ENCODE measurements at places on chromosomes 12 and 14.

DNA sequence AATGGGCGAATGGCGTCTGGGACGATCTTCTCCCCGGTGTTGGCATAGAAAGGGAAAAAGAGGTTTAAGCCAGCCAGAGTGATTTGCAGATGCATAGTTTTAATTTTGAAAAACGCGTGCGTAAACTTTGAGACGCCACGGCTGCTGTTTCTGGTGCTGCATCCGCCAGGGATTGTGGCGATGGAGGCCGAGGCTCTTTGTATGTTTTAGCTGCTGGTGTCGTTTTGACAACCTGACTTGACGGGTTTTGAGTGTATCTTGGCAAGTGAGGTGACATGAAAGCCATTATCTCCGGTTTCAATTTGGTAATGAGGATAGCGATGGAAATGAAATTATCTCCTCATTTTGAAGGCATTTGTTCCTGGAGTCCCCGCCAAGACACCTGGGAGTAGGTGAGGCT is 1.6 kb downstream of the PTGDR start:
- no peak for DNase-seq

GRCh38 chr14:104795781-104796686 is 486 bp upstream of the AKT1 start:
- DNase-seq: peak; percentile 59

GRCh38 chr12:14256121-14256520 is 109.4 kb upstream of the ATF7IP start:
- peak; percentile 30 for DNase-seq

DNA sequence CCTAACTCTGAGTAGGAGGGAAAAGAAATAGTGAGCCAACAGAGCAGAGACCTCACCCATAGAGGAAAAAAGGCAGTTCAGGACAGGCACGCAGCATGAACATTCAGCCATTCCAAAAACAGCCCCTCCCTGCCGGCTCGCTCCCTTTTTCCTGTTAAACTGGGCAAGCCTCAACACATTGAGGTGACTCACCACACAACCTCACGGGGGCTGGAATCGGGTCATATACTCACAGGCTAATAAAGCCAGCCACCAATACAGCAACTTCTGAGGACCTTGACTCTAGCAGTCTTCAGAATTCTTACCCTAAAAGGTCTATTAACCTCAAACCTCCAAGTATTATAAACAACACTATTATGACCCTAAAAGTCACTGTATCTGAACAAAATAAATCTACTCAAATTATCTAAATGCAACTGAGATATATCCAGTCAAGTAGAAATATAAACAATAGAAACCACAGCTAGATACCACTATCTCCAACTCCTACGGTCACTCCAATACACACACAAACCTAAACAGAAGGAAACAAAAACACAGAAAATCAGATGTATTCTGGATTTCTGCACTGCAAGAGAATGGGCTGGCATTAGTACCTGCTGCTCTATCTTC is 6.3 kb downstream of the YBX3 start:
- DNase-seq: no peak

- no peak for DNase-seq
These were observed 170.7 kb upstream of the E2F7 start for GRCh38 chr12:77236066-77236465.

GRCh38 chr12:116551952-116552772 is 7.0 kb upstream of the MAP1LC3B2 start:
- no peak for DNase-seq

DNA sequence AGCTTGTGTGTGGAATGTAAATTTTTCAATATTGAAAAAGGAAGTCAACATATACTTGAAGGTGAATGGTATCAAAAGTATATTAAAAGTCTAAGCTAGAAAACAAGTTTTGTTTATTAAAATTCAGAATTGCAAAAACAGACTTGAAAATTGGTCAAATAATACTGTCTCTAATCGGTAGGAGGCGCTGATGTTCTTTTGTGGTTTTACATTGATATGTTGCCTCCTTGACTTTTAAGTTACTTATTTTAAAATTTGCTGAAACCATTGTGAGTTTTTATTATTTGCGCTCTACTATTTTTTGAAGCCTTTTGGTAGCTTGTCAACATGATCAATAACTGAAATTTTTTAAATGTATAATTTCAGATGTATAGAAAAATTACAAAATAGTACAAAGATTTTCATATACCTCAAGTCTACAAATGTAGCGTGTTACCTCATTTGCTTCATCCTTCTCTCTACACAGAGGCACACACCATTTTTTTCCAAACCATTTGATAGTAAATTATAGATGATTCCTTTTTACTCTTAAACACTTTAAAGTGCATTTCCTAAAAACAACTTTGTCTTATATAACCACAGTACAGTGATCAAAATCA is 6.9 kb downstream of the RTRAF start:
- no peak for DNase-seq

- DNase-seq: no peak
These were observed 238.1 kb downstream of the SLC2A13 start for GRCh38 chr12:39867631-39868327.

DNA sequence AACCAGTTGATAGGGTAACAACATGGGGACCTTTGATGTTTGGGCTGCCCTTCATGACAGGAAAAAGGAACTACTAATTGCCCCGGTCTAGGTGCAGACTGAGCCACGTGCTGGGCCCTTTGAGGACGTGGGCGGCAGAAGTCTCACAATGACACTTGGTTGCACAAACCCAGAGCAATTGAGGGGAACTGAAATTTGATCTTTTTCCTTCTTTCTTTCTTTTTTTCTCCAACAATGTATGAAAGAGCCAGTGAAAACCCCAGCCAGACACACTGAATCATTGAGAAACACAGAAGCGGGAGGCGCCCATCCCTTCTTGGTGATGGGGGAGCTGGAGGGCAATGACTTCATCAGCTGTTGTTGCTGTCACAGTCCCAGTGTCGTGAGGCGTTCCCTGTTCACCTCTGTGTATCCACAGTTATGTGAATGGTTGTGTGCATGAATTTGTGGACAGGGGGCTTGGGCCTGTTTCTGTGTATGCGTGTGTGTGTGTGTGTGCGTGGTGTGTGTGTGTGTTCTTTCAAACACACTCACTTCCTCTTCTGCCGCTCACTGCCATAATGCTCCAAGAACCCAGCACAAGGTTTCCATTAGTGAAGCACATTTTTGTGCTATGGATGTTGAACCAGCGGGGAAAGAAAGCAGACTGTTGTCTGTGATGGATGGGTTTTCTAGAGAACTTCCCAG is 137.5 kb upstream of the CCND2 start:
- DNase-seq: no peak

DNA sequence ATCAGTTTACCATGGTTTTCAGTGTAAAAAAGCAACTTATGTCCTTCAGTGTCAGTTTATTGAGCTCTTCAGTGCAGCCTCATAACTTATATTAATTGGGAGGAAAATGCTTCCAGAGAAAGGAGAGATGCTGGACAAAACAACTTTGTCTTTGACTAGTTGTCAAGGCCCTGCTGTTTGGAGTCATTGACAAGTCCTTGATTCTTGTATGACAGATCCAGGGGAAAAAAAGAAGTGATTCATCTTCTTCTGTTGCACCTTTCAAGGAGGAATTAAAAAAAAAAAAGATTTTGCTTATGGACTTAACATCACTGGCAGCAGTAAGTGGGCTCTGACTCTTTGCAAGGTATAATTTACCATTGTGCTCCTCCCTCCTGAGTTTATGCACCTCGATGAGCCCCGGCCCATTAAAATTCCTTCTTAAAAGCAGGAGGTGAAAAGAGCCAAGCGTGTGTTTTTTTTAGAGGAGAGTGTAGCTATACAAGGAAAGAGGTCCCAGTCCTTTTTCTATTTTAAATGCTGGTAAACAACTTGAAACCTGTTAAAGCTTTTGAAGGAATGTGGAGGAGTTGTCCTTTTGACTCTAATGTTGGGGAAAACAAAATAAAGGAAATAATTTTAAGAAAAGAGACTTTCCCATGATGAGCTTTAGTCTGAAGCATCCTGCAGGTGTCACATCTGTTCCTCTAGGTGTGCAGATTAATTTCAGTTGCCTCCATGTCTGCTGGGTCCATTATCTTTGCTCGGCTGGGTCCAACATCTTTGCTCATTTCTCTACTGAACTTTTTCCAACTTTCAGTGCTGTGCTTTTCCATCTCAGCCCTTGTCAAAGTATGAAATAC is 431.6 kb downstream of the RAD51B start:
- no peak for DNase-seq

GRCh38 chr12:31728289-31728916 is 418 bp downstream of the AMN1 start:
- DNase-seq: no peak

DNA sequence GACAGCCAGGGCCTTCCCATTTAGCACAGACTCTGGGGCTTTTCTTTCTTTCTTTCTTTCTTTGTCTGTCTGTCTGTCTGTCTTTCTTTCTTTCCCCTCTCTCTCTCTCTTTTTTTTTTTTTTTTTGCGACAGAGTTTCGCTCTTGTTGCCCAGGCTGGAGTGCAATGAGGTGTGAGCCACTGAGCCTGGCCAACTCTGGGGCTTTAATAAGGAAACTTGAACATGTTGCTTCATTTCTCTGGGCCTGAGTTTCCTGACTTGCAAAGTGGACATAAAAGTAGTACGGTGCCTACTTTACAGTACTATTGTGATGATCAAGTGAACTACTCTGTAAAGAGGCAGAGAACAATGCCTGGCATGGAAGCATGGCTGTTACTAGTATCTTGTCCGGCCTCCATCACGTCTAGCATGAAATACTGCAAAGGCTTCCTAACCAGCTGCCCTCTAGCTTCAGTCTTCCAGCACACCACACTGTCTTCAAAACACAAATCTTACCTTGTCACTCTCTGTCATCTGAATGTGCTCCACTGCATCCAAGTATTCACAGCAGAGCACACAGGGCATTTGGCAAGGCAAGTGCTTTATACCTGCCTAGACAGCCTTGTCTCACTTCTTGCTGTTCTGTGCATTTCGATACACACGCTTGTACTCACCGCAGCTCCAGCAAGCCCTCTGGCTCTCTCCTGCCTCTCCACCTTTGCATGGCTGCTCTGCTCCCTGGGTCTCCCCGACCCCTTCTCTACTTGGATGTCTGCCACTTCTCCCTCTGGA is 96.7 kb downstream of the IRF2BPL start:
- DNase-seq: no peak

GRCh38 chr12:47650469-47650868 is 55.4 kb downstream of the RPAP3 start:
- no peak for DNase-seq

DNA sequence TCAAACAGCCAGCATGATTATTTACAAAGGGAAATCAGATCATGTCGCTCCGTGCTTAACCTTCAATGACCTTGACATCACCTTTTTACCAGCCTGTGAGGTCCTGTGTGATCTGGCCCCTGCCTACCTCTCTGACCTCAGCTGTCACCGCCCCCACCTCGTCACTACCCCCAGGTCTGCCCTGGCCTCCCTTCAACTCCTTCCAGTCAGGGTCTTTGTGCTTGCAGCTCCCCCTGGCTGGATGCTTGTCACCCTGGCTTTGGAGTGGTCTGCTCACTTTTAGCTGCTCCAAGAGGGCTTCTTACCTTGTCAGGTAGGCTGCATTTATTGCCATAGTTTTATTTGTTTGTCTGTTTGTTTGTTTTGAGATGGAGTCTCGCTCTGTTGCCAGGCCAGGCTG is 8.2 kb upstream of the MAX start:
- no peak for DNase-seq

DNA sequence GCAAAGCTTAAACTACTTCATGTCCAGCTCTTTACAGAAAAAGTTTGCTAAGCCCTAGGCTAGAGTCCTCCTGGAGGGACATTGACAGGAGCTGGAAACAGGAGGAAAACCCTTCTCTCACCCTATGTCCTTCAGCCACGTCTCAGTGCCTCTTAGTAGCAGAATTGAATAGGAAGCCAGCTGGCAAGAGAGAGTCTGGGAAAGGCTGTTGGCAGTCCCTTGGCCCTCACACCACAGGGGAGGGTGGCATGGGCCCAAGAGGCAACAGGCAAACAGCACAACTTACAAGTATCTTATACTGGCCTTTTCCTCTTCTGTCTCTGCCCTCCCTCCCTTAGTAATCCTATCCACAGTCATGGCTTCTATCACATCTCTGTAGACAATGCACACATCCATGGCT is 27.7 kb upstream of the DHRS2 start:
- DNase-seq: no peak

- DNase-seq: no peak
These were observed 207.6 kb downstream of the EMP1 start for GRCh38 chr12:13404111-13404628.

DNA sequence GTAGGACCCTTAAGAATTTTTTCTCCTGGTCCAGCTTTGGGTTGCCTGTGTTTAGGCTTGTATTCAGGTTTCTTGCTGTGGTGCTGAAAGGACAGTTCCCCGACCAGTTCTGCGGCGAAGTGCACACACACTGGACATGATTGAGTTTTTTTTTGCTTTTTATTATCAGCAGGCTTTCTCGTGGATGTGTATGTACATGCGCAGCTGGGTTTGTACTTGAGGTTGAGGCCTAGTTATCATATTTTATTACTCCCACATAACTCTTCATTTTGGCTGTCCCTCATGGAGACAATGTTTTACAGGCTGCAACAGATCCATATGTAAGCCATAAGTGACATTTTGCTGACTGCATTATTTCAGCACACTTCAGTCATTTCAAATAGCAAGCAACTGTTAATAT is 2.5 kb downstream of the SCN8A start:
- DNase-seq: peak; percentile 14

Data from activated CD4-positive, alpha-beta T cell treated with anti-CD3 and anti-CD28 coated beads, Interleukin-2, amount 50 U/mL, for 1 hour (primary cell).